ENCODE measurements at places on chromosomes 1 and 21.

DNA sequence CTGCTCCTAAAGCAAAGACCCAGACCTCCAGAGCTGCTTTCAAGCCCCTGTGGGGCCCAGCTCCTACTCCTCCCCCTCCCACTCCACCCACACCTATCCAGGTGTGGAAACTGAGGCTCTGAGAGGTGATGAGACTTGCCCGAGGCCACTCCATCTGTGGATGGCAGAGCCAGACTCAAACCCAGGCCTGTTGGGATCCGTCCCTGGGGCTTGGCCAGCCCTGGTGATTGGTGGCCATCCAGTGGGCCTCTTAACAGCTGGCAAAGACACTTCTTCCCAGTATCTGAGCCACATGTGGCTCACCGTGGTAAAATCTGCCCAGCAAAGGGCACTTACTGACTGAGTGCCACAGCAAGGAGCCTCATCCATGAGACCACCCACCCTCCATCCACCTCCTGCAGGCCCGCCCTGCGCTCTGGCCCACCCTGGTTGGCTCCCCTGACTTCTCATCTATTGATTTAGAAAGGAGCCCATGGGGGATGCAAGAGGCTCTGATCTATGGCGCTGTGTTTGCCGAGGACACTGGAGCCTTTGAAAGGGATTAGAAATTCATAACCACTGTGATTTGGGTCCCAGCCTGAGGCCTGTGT is 398.5 kb downstream of the PTPRU start:
- no peak for DNase-seq

DNA sequence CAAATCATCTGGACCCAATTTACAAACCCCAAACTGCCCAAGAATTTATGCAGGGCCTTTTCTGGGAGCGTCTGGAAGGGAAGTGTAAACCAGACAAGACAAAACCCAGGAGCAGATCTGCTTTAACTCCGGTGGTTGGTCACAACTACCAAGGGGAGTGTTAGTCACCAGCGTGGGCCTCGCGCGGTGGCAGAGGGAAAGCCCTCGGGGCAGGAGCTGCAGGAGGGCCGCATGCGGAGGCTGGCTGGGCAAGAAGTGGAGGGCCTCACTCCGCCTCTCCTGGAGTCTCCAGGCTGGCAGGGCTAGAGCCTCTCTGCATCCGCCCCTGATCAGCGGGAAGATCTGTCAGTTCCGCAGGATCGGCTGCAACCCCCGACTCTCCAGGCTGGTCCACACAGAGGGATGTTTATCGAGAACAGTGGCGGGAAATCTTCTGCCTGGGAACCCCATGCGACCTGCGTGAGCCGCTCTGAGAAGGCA is 2.0 kb downstream of the COL24A1 start:
- no peak for DNase-seq

DNA sequence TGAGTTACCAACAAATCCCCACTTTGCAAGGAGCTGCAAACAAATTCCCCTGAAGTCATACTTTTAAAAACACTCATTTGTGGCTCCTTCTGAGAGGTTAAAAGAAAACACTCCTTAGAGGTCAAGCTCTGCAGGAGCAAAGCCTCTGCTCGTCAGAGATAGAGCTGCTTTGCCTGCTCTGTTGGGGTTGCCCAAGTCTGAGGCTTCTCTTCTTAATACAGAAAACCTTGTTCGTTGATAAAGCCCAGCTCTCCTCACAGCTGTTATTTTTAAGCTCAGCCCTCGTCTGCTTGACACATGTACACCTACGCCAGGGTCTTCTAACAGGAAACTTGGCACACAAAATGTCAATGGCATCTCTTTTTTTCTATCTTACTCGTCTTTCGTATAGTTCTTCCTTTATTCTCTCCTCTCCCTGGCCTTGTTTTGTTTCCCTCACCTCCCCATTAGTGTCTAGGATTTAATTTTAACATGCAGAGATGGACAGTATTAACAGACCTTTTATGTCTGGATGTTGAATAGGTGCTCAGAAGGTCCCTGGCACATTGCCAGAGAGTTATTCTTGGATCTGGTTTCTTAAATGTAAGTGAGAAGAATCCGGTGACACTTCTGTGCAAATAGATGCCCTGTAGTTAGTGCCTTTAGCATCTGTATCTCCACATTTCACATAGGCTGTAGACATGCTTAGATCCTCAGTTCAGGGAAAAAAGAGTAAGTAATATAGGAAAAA is 86.0 kb downstream of the LRRC53 start:
- DNase-seq: no peak

GRCh38 chr1:228066416-228066815 is 16.1 kb upstream of the ARF1 start:
- DNase-seq: no peak

DNA sequence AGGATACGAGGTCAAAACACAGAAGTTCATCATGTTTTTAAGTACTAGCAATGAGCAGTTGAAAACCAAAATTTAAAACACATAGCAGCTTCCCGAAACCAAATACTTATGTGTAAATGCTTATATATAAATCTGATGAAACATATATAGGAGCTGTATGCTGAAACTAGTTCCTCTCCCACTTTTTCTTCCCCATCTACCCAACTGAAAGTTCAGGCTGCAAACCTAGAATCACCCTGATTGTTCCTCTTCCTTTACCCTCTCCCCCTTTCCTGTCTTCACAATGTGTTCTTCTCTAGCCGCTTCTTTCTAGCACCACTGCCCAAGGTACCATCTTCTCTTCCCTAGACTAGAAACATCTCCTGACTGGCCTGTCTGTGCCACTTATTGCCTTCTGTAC is 90.6 kb downstream of the ST3GAL3 start:
- DNase-seq: no peak

GRCh38 chr1:92882819-92883218 is 51.0 kb downstream of the RPL5 start:
- no peak for DNase-seq

DNA sequence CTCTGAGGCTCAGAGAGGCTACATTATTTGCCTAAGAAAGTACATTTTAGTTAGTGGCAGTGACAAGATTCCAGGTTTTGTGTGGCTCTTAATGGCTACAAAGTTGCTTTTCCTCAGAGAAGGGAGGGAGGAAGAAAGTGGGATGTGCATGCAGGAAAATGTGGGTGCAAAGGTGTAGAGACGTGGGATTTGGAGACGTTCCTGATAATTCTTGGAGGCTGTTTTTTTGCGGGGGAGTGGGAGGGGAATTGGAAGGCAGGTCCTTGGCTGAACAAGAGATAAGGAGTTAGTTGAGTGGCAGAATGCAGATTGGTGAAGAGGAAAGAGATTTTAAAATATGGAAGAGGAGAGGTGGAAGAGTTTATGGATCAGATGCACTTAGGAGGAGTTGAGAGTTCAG is 258.1 kb downstream of the GRIK3 start:
- no peak for DNase-seq

- DNase-seq: no peak
Measured at GRCh38 chr1:93963585-93963984, 54.4 kb upstream of the GCLM start.

DNA sequence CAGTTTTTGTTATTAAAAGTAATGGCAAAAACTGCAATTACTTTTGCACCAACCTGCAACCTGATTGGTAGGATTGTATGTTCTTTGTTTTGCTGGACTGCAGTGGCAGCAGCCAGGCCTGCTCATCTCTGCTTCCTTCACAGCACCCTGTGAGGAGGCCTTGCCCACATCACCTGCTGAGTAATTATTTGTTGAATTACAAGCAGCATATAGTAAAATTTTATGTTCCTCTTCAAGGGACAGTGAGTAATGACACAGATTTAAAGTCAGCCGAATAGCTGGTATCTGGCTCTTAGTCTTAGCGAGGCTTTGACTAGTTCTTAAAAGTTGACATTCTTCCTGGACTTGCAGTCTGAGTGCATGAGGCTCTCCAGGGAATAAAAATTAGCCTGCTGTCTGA is 435.1 kb downstream of the PRDM2 start:
- DNase-seq: no peak

GRCh38 chr1:48007047-48007446 is 9.9 kb upstream of the TRABD2B start:
- DNase-seq: no peak

GRCh38 chr1:76066394-76066793 is 8.2 kb upstream of the ST6GALNAC3 start:
- no peak for DNase-seq

DNA sequence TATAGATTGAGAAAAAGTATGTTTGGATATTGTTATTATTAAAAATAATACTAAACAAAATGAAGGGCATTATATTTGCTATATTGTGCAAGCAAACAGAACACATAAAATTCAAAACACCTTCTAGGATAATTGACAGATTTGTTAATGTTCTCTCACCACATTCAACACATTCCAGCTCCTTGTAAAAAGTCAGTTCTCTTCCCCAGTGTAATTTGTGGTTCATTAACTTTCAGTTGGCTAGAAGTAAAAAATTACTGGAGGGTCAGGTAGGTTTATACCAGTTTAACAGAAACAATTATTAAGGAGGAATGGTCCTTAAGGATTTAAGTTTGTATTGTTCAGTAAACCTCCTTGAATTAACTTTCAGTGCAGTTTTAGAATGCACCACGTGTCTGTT is 1235.3 kb upstream of the ADGRL2 start:
- no peak for DNase-seq

DNA sequence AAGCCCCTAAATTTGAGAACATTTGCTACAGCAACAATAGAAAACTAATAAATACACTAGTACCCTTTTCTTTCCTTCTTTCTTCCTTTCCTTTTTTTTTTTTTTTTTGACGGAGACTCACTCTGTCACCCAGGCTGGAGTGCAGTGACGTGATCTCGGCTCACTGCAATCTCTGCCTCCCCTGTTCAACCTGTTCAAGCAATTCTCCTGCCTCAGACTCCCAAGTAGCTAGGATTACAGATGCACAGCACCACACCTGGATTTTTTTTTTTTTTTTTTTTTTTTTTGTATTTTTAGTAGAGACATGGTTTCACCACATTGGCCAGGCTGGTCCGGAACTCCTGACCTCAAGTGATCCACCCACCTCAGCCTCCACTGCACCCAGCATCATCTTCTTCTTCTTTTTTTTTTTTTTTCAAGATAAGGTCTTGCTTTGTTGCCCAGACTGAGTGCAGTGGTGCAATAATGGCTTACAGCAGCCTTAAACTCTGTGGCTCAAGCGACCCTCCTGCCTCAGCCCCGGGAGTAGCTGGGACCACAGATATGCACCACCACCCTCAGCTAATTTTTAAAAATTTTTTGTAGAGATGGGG is 19.6 kb upstream of the CBR3 start:
- no peak for DNase-seq

- DNase-seq: no peak
Measured at GRCh38 chr1:19973616-19974015, 5.8 kb downstream of the PLA2G2A start.

GRCh38 chr1:162561616-162562469 is at the start of gene UAP1:
UAP1 (plus strand) TSS chr1:162561722; CDS start chr1:162566069, 4,347 bp downstream.
- peak; percentile 2 for DNase-seq

- DNase-seq: no peak
Measured at GRCh38 chr21:28769683-28770082, 223.0 kb downstream of the LTN1 start.

- no peak for DNase-seq
Measured at GRCh38 chr1:72109916-72110315, 172.4 kb downstream of the NEGR1 start.

DNA sequence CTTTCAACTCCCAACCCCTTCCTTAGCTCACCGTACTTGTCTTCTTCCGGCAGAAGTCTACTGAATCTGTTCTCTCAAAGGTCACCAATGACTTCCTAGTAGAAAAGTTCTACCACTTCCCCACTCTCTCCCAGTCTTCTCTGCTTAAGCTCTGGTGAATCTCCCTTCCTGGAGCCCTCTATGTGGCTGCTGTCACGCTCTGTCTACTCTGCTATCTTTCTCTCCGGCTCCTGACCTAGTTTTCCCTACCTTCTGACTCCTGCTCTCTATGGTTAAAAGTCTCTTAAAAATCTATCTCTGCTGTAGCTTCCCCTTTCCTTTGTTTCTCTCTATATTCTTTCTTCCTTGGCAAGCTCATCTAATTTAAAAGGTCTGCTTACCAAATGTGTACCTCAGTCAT is 350.1 kb upstream of the GREM2 start:
- DNase-seq: no peak

- DNase-seq: no peak
Measured at GRCh38 chr1:151779852-151780251, 10.4 kb downstream of the TDRKH start.

- DNase-seq: no peak
Measured at GRCh38 chr1:219281831-219282230, 108.2 kb downstream of the LYPLAL1 start.

- DNase-seq: no peak
Measured at GRCh38 chr1:168301664-168302320, 21.1 kb downstream of the TBX19 start.

DNA sequence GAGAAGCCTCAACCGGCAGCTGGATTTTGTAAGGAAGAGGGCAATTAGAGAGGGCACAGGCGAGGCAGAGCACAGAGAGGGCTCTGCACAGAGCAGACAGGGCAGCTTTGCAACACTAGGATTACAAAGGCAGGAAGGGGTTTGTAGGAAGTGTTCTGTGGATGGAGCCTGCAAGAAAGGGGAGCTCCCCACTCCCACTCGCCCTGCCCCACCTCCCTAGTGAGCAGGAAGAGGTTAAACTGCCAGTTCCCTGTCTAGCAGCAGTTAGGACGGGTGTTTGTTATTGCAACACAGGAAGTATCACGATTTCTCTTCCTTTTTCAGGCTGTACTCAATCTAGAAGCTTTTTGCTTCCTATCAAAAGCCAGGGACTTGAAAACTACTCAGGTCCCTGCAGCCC is 63.3 kb upstream of the LRRC8D start:
- no peak for DNase-seq

DNA sequence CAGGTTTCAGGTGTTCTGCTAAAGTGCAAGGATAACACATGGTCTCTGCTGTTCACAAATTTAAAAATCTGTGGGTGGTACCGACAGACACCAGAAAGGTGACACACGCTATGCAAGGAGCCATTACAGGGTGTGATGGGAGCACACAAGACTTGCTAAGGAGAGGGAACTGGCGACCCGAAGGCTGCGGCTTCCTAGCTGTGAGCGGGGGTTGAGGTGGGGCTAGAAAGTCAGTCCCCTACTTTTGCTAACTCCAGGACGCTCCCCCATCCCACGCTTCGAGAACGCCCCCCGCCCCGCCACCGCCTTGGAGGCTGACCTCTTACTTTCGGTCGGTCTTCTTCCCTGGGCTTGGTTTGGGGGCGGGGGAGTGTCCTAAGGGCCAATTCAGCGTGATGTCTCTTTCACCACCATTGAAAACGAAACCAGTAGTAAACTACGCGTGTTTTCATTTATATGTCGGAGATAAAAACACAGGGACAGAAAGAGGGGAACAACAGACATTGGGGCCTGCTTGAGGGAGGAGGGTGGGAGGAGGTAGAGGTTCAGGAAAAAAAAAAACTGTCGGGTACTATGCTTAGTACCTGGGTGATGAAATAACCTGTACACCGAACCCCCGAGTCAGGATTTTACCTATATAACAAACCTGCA is 1.1 kb downstream of the CKS1B start:
- peak; percentile 70 for DNase-seq
